CD4-positive, CD25-positive, alpha-beta regulatory T cell (primary cell): ENCODE measurements at places on chromosomes 11 and 22.

DNA sequence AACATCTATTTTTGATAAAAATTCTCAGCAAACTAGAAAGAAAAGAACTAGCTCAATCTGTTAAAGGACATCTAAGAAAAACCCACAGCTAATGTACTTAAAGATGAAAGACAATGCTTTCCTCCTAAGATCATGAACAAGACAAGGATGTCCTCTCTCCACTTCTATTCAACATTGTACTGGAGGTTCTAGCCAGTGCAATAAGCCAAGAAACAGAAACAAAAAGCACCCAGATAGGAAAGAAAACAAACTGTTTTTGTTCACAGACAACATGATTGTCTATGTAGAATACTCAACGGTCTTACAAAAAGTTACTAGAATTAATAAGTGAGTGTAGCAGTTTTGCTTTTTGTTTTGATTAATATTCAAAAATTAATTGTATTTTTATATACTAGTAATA, 7.8 kb downstream of the CD3D start:
- no peak for DNase-seq

GRCh38 chr22:35961480-35962295, 66.9 kb downstream of the RBFOX2 start:
- no peak for DNase-seq

- DNase-seq: no peak
Observed at GRCh38 chr11:6637871-6638270, 17.7 kb downstream of the DCHS1 start.

- no peak for DNase-seq
Observed at GRCh38 chr22:38018938-38019827, 34.8 kb upstream of the SOX10 start.

- DNase-seq: no peak
Observed at GRCh38 chr22:36107436-36107835, 53.1 kb downstream of the APOL3 start.

DNA sequence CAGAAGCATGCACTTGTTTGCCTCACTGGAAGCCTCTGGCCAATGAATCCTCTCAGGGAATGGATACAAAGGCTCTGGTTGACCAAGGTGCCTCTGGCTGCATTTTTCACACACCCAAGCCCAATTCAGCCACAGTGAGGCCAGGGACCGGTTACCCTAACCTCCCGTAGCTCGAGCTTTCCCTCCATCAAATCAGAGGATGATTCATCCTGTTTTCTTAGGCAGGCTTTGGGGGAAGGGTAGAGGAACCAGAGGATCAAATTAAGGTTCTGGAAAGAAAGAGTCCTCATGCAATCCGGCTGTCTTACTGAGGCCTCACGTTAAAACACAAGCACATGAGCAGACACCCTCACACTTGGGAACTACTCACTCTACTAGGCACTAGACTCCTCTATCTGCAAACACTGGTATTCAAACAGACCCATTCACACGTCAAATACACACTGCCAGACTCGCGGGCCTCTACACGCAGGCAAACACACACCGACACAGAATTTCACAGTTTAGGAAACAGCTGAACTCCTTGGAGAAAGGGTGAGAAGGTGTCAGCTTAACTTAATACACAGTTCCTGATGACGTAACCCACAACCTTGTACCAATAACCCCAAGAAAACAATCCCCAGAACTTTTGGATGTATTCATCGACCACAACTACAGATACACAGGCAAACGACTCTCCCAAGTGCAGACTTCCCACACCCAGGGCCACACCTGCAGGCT, 12.4 kb downstream of the NRXN2 start:
- no peak for DNase-seq

- no peak for DNase-seq
Observed at GRCh38 chr11:77542296-77542695, 47.5 kb upstream of the AQP11 start.

GRCh38 chr11:130388607-130389205, 39.7 kb downstream of the ADAMTS8 start:
- DNase-seq: no peak

DNA sequence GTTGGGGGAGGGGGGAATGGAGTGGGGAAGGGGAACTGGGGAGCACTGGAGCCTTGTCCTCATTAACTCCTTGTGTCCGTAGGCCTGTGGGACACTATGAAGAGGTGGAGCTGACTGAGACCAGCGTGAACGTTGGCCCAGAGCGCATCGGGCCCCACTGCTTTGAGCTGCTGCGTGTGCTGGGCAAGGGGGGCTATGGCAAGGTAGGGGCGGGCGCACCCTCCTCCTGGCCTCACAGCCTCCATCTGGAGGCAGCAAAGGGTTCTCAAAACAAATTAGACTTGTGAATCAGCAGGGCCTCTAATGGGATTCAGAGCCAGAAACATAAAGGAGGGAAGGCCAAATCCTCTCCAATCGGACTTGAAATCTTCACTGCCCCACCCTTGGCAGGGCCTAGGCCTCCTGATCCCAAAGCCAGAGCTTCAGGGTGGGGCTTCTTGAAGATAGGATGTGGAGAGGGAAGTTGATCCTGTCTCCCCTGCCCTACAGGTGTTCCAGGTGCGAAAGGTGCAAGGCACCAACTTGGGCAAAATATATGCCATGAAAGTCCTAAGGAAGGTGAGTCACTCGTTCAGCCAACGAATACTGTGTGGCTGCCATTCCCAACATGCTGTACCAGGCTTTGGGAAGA, 859 bp downstream of the RPS6KB2 start:
- no peak for DNase-seq

DNA sequence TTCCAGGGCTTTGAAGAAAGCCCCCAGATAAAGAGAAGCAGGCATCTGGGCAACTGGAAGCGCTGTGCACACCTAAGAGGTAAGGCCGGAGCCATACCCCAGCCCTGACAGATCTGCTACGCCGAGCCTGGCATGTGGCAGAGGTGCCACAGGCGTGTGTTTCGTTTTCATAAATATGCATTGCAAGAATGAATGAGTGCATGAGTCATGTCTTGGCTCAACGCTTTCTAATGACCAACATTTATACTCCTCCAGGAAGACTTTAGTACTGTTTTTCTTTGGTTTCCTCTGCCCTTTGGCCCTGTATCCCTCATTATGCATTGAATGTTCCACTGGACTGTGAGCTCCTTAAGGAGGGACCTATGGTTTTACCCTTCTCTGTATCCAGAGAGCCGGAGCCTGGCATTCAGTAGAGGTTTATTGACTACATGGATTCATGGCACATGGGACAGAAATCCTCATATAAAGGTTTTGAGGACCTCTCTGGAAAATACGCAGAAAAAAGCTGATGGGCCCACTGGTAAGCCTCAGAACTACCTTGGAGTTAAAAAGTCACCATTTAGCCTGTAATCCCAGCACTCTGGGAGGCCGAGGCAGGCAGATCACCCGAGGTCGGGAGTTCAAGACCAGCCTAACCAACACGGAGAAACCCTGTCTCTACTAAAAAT, 38.9 kb upstream of the CSNK2A3 start:
- DNase-seq: no peak
